ENCODE measurements at places on chromosomes 6 and 20.

GRCh38 chr6:69180361-69181067, 545.4 kb downstream of the ADGRB3 start:
- DNase-seq: no peak

DNA sequence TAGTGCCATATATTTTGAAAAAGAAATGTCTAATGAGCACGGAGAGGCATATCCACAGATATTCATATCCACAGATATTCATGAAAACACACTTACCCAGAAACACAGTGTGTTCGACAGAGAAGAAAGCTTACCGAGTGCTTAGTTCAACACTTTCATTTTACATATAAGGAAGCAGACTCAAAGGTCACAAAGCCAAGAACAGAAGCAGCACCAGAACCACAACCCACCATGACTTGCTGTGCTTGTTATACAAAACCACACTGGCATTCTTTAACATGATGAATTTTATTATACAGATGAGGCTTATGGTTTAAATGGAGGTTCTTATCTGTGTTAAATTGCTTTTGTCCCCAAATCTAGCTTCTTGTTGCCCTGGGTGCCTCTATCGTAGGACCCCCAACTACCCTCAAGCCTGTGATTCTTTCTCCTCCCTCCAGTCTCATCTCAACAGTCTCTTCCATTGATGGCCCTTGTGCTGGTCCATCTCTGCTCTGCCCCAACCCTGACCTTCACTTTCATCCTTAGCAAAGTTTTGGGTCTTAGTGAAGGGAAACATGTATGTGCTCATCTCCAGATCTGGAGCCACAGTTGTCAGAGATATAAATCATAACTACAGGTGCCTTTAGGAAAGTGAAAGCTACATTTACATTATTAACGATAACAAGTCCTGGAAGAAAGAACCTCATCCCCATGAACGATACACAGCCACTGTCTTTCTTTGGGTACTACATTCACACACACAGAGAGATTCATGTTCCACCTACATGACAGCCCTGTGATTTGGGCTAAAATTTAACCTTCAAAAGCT, 40.0 kb downstream of the SF3B5 start:
- DNase-seq: no peak

DNA sequence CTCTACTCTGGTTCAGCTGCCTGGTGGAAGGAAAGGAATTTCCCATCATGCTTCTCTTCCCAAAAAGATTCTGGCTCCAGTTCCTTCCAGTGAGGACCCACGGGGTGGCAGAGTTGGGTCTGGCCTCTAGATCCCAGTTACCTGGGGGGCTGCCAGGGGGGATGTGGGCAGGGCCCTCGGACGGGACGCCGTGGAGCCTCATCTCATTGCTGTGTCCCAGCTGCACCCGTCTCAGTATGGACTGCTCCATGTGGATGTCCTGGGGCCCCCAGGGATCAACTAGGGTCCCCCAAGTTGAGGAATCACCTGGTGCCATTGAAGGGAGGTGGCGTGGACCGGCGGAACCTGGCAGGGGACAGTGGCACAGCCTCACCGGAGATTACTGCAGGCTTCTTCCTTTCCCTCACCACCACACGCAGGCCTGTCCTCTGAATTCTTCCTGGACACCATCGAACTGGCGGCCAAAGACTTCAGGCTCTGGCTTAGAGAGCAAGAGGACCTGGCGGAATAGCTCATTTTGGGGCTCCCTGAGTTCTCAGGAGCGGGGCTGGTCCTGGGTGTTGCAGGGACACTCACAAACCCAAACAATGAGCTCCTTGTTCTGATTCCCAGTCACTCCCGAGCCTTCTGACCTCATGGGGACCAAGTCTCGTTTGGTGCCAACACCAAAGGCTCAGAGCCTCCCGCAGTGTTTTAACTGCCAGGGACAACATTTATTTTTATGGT, 8.5 kb downstream of the ZBP1 start:
- no peak for DNase-seq

GRCh38 chr20:56656632-56657031, 27.5 kb downstream of the TFAP2C start:
- no peak for DNase-seq

DNA sequence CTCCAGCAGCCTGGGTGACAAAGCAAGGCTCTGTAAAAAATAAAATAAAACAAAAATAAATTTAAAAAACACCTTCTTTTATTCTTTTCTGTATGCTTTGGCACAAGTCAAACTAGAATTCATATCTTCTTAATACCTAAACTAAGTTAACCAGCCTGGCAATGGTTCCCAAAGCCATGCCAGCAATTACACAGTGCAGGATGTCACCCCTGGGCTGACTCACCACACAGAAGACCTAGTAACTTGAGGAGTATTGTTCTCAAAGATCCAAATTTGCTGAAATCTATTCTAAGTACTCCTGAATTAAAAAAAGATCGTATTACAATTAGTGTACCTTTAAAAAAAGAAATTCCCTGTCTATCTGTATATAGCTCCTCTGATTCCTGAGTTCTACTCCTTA, 162.7 kb upstream of the SGK1 start:
- no peak for DNase-seq

DNA sequence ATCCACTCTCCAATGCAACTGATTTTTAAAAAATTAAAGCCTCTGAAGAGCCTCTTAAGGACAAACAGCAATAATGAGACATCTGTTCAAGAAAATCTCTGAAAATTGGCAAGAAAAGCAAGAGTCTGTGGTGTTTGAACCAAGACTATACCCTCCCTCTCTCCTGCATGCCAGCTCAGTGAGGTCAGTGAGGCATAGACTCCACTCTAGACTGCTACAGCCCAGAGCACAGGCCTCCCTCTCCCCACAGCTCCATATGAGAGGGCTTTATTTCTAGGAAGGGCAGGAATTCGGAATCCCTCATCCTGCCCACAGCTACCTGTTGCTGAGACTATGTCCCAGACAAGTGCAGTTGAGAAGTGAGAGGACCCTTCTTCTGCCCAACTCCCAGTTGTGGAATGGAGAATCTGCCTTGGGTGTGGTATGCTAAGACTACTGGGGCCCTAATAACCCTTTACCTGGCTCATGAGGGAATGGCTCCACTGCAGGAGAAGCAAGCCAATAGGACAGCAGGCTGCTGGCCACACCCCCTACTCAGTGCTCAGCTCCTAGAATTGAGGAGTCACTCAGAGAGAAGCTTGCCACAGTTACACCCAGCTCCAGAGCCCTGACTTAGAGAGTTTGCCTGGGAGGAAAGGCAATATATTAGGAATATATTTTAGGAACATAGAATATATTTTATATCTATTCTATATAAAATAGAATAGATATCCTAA, 22.7 kb upstream of the HLA-DQA1 start:
- no peak for DNase-seq

DNA sequence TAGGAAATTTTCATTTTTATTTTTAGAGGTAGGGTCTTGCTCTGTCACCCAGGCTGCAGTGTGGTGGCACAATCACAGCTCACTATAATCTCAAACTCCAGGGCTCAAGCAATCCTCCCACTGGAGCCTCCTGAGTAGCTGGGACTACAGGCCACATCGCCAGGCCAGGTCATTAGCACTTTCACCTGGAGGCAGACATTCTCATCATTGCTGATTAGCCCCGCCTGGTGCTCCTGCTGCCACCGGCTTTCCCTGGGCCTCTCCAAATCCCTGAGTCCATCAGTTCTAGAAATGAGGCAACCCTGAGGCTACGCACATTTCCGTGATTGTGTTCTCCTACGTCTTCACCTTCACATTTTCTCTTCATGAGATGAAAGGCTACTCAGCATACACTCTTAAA, 607.7 kb upstream of the NRSN1 start:
- no peak for DNase-seq
